ENCODE measurements at places on chromosomes 2 and 18.

- DNase-seq, result no peak
Observed at GRCh38 chr18:38244480-38244879, 678.9 kb upstream of the CELF4 start.

GRCh38 chr2:201633661-201634249, 9.5 kb downstream of the TMEM237 start:
- DNase-seq, result no peak

GRCh38 chr2:32884346-32884745, 62.4 kb upstream of the LTBP1 start:
- DNase-seq, result no peak

- no peak for DNase-seq
Observed at GRCh38 chr2:70125498-70125898, 38.2 kb downstream of the PCBP1 start.

- peak; percentile 89 for DNase-seq
Observed at GRCh38 chr2:207166349-207167098, 776 bp upstream of the KLF7 start.

- no peak for DNase-seq
Observed at GRCh38 chr2:225462945-225463344, 63.4 kb downstream of the NYAP2 start.

- DNase-seq, result no peak
Observed at GRCh38 chr2:200425026-200425821, 84.6 kb downstream of the KCTD18 start.

- DNase-seq, result no peak
Observed at GRCh38 chr2:191910518-191910917, 63.6 kb upstream of the CAVIN2 start.

GRCh38 chr18:47050468-47050867, 15.0 kb upstream of the ELOA2 start:
- DNase-seq, result no peak

DNA sequence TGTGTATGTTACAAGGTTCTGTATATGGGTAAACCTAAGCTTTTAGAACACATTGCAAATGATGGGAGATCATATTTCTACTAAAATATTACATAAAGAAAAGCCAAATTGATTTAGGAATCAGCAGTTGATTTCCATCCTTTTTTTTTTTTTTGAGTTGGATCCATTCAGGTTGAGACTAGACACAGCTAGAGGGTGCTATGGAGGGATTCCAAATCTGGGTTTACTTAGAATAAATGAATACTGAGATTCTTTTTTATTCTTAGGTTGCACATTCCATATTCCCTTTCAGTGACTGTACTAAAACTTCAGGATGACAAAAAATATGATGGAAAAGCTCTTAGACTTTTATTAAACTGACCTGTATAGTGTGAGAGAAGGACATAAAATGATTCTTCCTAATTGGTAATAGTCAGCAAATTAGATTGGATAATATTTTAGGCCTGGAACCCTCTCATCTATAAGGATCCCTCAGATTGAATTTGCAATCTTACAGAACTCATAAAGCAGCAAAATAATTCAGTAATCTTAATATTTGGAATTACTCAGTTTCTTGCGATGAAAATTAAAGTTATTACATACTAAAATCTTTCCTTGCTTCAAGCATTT, 183.3 kb upstream of the SESTD1 start:
- DNase-seq, result no peak

GRCh38 chr2:81078102-81078501, 773.5 kb upstream of the LRRTM1 start:
- no peak for DNase-seq

DNA sequence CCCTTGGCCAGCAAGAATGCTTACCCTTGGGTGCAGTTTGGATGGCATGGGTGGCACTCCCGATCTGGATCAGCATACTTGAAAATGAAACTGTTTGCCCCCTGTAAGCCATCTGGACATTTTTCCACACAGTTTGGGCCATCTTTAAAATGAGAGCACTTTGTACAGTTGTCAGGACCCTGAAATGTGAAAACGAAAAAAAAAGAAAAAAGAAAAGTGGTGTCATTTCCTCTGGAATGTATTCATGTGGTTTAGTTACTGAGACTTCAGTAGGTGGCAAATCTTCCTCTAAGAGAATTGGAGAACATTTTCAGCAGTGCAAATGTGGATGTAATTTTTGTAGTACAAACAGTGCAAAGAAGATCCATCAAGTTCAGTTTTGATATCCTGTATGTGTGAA, 873.3 kb downstream of the ERBB4 start:
- no peak for DNase-seq

- DNase-seq, result no peak
Observed at GRCh38 chr2:7557376-7557775, 640.2 kb downstream of the RNF144A start.

DNA sequence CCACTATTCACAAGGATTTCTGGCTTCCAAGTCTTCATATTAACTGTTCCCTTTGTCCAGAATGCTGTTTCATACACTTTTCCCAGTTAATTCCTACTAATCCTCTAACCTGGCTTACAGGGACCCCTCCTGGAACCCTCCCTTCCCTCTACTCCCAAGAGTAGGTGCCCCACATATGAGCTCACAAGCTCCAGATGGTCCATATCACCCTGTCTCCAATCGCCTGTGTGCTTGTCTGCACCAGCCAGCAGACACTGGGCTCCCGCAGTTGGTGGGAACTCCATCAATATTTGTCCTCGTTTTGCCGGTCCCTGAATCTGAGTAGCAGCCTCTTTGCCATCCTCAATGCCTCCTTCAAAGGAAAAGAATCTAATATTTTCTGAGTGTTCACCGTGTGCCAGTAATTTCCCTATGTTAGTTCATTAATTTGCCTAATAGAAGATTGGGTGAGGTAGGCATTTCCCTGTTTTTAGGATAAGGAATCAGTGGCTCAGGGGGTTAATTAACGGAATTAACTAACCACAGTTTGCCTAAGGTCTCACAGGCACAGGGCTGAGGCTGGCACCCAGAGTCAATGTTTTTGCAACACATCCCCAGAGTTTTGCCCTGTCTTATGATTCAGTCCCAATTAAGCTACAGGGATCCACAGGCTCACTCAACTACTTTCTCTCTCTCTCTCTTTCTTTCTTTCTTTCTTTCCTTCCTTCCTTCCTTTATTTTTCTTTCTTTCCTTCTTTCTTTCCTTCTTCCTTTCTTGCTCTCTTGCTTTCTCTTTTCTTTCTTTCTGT, 141.6 kb upstream of the CYP1B1 start:
- no peak for DNase-seq

DNA sequence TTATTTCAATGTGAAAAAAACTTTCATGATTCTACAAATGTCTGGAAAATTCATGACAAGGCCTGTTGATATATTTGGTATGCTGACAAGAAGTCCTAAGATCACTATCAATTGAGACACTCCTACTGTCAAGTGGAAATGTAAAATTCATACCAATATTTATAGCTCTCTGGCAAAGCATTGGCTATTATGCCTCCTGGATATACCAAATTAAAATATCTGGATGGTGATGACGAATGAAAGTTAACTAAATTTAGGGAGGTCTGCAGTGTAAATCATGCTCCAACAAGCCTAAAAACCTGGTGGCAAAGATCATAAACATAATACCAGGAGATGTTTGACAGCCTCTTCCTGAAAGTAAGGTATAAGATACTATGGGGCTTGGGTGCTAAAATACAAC, 41.1 kb upstream of the TCF4 start:
- no peak for DNase-seq

DNA sequence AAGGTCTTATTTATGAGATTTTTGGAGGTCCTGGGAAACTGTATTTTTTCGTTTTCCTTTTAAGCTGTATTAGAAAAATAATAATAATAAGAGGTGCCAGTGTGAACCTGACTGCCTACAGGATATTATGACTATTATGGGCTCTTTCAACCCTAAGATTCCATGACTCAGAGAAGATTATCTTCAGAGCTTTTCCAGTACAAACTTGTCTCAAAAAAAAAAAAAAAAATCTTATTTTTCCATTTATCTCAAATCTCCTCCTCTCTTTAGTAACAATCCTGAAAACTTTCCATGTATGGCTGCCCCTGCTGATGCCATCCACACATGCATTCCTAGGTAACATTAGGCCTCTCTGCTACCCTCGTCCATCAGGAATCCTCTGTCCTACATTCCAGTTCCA, 36.7 kb upstream of the RPE start:
- DNase-seq, result no peak

DNA sequence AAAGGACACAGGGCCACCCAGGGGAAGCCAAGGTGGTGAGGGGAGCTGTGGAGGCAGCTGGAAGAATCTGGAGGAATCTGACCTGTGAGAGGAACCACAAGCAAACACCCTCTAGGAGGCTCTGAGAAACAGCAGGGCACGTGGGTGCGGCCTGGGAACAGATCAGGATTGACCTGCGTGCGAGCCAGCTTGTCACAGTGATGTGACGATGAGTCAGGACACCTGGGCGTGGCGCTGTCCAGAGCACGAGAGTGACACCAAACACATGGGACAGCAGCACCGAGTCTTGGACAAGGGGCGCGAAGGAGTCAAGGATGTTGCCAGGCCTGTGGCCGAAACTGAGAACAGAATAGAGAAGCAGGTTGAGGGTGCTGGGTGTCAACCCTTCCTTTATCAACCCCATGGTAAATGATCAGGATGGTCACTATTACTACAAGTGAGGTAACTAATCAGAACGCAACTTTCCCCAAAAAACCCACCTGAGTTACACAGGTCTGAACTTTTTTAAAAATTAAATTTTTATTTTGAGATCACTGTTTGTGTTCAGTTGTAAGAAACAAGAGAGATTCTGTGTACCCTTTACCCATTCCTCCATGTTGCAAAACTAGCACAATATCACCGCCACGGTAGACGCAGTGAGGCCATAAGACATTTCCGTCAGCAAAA, 637 bp upstream of the SFT2D3 start:
- peak; percentile 48 for DNase-seq

- no peak for DNase-seq
Observed at GRCh38 chr2:197171582-197171981, 139.0 kb downstream of the ANKRD44 start.

GRCh38 chr2:222319586-222320435, 21.0 kb upstream of the PAX3 start:
- no peak for DNase-seq

- DNase-seq, result no peak
Observed at GRCh38 chr18:45165176-45165713, 450.0 kb upstream of the SLC14A2 start.

GRCh38 chr18:6943143-6943542, 174.5 kb downstream of the LAMA1 start:
- no peak for DNase-seq

DNA sequence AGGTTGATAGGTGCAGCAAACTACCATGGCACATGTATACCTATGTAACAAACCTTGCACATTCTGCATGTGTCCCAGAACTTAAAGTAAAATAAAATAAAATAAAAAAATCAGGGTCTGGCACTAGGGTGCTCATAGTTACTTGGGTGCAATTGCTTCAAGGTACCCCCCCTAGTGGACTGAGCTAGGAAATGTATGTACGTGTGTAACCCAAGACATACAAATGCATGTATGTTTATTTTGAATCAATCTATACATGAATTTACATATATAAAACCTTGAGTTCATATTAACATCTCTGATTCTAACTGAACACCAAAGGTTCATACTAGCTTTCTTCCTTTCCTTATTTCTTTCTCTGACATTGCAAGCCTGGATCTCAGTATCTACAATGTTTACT, 51.5 kb downstream of the USP37 start:
- DNase-seq, result no peak

GRCh38 chr2:163697846-163698637, 37.8 kb downstream of the FIGN start:
- no peak for DNase-seq

DNA sequence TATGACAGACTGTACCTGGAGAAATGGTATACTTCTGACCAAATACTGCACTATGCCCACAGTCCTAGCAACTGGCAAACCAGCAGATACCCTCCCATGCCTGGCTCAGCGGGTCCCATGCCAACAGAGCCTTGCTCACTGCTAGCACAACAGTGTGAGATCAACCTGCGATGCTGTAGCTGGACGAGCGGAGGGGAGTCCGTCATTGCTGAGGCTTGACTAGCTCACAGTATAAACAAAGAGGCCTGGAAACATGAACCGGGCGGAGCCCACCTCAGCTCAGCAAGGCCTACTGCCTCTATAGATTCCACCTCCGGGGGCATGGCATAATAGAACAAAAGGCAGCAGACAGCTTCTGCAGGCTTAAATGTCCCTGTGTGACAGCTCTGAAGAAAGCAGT, 93.2 kb upstream of the CAB39 start:
- no peak for DNase-seq

GRCh38 chr2:86357392-86357963, 20.1 kb upstream of the REEP1 start:
- DNase-seq, result no peak

- DNase-seq, result no peak
Observed at GRCh38 chr2:49582946-49583345, 428.6 kb upstream of the FSHR start.

DNA sequence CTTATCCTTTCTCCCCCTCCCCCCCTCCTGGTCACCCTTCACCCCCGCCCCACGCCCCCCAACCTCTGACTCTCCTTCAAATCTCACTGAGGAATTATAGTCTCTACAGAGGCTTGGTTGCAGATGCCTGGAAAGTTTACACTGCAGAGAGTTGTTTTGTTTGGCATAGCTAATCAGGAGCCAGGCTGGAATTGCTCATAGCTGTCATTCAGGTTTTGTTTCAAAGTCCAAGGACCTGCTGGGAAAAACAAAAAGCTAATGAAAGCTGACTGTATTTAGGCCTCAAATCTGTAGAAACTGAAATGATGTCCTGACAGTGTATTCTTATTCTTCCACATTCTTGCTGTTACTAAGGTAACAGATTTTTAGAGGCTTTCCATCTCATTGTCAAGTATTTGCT, 22.6 kb downstream of the GREB1L start:
- no peak for DNase-seq

GRCh38 chr2:101300836-101301235, 7.7 kb downstream of the RNF149 start:
- no peak for DNase-seq

DNA sequence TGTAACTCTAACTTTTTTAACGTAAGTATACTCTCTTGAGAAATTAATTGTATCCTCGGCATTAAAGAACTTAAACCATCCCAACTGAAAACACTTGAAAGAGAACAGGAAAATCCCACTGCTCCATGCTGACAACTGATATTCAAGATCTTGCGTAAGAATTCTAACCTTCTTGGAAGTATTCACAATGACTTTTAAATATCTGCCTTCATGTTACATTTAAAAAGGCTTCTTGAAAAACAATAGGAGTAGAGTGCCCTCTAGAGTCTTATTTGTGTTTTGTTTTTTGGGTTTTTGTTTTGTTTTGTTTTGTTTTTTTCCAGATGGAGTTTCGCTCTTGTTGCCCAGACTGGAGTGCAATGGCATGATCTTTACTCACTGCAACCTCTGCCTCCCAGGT, 65.4 kb upstream of the DNAJC10 start:
- no peak for DNase-seq

GRCh38 chr2:196951973-196952372, 25.5 kb upstream of the PGAP1 start:
- no peak for DNase-seq

- DNase-seq, result no peak
Observed at GRCh38 chr2:43175020-43175441, 51.4 kb downstream of the ZFP36L2 start.

- no peak for DNase-seq
Observed at GRCh38 chr18:5912566-5912965, 17.2 kb upstream of the TMEM200C start.

GRCh38 chr2:205750797-205751196, 68.5 kb downstream of the NRP2 start:
- DNase-seq, result no peak

GRCh38 chr2:169254774-169255173, 107.6 kb downstream of the LRP2 start:
- DNase-seq, result no peak

- no peak for DNase-seq
Observed at GRCh38 chr18:25189391-25190185, 162.4 kb downstream of the ZNF521 start.
